ENCODE measurements at places on chromosomes 1 and 21. TPM values are rescaled to one million over a fixed set of nuclear protein-coding genes. Genes with fewer than 3 reads are reported as not detected.

GRCh38 chr1:149877211-149877946 is 22.0 kb upstream of the BOLA1 start:
- H3K27me3 ChIP-seq, result no peaks in the 10 kb centered on the region
- DNase-seq, result no peak
- no peak overlapping the region for H3K4me3 ChIP-seq
- H3K36me3 ChIP-seq, result no peaks in the 10 kb centered on the region

DNA sequence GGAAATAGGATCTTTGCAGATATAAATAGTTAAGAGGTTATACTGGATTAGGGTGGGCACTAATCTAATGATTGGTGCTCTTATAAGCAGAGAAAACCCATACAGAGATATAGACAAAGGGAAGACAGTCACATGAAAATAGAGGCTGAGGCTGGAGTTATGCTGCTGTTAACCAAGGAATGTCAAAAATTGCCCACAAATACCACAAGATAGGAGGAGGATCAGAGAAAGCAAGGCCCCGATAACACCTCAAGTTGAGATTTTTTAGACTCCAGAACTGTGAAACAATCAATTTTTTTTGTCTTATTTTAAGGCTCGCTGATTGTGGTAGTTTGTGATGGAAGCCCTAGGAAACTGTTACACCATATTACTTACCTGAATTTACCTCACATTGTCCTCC is 513.2 kb downstream of the COL11A1 start:
- H3K36me3 ChIP-seq, result no peaks in the 10 kb centered on the region
- H3K27me3 ChIP-seq, result no peaks in the 10 kb centered on the region
- H3K4me3 ChIP-seq, result no peak overlapping the region
- H3K27ac ChIP-seq, result no peak overlapping the region
- H3K4me1 ChIP-seq, result no peaks in the 10 kb centered on the region

GRCh38 chr1:151156515-151156819 is at the start of gene TNFAIP8L2:
TSS of gene TNFAIP8L2 (plus strand) at chr1:151156649. CDS start at chr1:151158698, 2,049 bp downstream.
- H3K4me3 ChIP-seq, result peak within 1 kb of the TSS; percentile 85
- H3K27ac ChIP-seq, result peak within 1 kb of the TSS; percentile 81
- H3K36me3 ChIP-seq, result peaks cover 6% of the 10 kb centered on the region
- DNase-seq, result peak; percentile 32
- H3K27me3 ChIP-seq, result no peaks in the 10 kb centered on the region

GRCh38 chr1:58746757-58747156 is 37.1 kb downstream of the JUN start:
- no peaks in the 10 kb centered on the region for H3K27me3 ChIP-seq
- no peak overlapping the region for H3K4me3 ChIP-seq
- H3K4me1 ChIP-seq, result no peaks in the 10 kb centered on the region
- no peak overlapping the region for H3K27ac ChIP-seq
- no peaks in the 10 kb centered on the region for H3K36me3 ChIP-seq
- no peak for DNase-seq

GRCh38 chr1:166084613-166085012 is 82.2 kb downstream of the FAM78B start:
- H3K4me3 ChIP-seq, result no peak overlapping the region
- no peak overlapping the region for H3K27ac ChIP-seq

- H3K4me3 ChIP-seq, result no peak overlapping the region
- peaks cover 16% of the 10 kb centered on the region for H3K4me1 ChIP-seq
- H3K27me3 ChIP-seq, result no peaks in the 10 kb centered on the region
Measured at GRCh38 chr1:173210283-173210682, 3.2 kb upstream of the TNFSF4 start.

DNA sequence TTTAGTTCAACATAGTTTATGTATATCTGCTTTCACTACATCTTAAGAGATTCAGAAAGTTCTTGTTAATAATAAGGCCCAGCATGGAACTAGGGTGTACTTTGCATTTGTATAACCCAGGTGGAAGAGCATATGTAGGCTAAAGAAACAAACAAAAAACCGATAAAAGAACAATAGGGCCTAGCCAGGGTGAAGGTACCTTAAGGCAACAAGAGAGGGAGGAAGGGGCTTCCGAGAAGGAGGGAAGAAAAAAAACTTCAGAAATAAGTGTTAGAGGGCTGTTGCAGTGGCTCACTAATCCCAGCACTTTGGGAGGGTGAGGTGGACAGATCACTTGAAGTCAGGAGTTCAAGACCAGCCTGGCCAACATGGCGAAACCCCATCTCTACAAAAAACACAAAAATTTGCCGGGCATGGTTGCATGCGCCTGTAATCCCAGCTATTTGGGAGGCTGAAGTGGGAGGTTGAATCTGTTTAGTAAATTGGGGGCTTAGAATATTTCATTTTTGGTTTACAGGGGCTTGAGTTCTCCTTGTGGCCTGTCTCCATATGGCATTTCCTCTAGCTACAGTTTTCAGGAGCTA is 4.7 kb upstream of the SPATA45 start:
- no peaks in the 10 kb centered on the region for H3K36me3 ChIP-seq
- H3K27ac ChIP-seq, result no peak overlapping the region
- peaks cover 6% of the 10 kb centered on the region for H3K4me1 ChIP-seq
- H3K27me3 ChIP-seq, result no peaks in the 10 kb centered on the region
- H3K4me3 ChIP-seq, result no peak overlapping the region

DNA sequence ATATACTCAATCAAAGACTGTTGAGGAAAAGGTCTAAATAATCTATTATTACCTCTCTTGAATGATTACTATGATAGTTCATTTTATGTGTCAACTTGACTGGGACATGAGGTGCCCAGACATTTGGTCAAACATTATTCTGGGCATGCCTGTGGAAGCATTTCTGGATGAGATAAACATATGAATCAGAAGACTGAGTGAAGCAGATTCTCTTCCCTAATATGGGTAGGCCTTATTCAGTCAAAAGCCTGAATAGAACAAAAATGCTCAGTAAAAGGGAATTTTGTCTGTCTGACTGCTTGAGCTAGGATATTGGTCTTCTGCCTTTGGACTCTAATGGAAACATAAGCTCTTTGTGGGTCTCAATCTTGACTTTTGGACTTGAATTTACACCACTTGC is 73.3 kb upstream of the SOX13 start:
- no peak for DNase-seq
- H3K4me3 ChIP-seq, result no peak overlapping the region
- H3K27me3 ChIP-seq, result no peaks in the 10 kb centered on the region
- no peaks in the 10 kb centered on the region for H3K36me3 ChIP-seq
- H3K4me1 ChIP-seq, result no peaks in the 10 kb centered on the region
- H3K27ac ChIP-seq, result no peak overlapping the region

- no peaks in the 10 kb centered on the region for H3K36me3 ChIP-seq
- DNase-seq, result no peak
- no peaks in the 10 kb centered on the region for H3K4me1 ChIP-seq
- H3K27ac ChIP-seq, result no peak overlapping the region
Measured at GRCh38 chr1:96955307-96956012, 233.9 kb downstream of the PTBP2 start.

DNA sequence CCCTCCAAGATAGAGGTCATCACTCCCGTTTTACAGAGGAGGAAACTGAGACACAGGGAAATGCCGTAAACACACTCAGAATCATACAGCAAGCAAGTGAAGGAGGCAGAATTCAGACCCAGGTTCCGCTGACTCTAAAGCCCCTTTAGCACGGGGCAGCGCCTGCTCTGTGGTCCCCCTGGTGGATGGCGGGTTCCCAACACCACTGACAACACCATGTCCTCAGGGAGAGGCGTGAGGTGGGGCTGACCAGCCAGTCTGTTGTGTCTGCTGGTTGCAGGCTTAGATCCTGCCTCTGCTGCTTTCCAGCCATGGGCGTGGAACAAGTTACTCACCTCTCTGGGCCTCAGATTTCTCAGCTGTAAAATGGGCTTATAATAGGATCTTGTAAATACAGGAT is 617.3 kb downstream of the MATN1 start:
- H3K4me1 ChIP-seq, result no peaks in the 10 kb centered on the region
- no peak overlapping the region for H3K27ac ChIP-seq
- H3K27me3 ChIP-seq, result peaks cover 11% of the 10 kb centered on the region
- no peaks in the 10 kb centered on the region for H3K36me3 ChIP-seq

- no peaks in the 10 kb centered on the region for H3K4me1 ChIP-seq
- no peak for DNase-seq
- no peak overlapping the region for H3K4me3 ChIP-seq
- H3K27me3 ChIP-seq, result no peaks in the 10 kb centered on the region
- H3K36me3 ChIP-seq, result no peaks in the 10 kb centered on the region
Measured at GRCh38 chr1:55697997-55698535, 482.9 kb upstream of the USP24 start.

DNA sequence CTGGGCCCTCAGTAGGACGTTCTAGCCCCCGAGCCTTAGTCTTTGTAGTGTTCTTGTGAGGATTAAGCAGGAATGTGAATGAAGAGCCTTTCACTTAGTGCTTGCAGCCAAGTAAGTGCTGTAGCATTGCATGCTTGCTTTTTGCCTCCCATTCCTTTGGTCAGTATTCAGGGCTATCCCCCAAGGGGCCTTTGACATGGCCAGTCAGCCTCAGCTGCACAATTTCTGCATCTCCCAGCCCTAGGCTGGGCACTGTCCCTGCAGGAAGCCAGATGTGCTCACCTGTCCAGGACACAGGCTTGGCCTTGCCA is 30.5 kb downstream of the SOX13 start:
- H3K27ac ChIP-seq, result no peak overlapping the region
- H3K36me3 ChIP-seq, result no peaks in the 10 kb centered on the region
- no peaks in the 10 kb centered on the region for H3K27me3 ChIP-seq
- H3K4me3 ChIP-seq, result no peak overlapping the region
- peaks cover 3% of the 10 kb centered on the region for H3K4me1 ChIP-seq

GRCh38 chr1:97033949-97034348 is 312.4 kb downstream of the PTBP2 start:
- no peak overlapping the region for H3K27ac ChIP-seq
- no peaks in the 10 kb centered on the region for H3K36me3 ChIP-seq
- H3K4me3 ChIP-seq, result no peak overlapping the region
- no peaks in the 10 kb centered on the region for H3K4me1 ChIP-seq

GRCh38 chr21:29647353-29647781 is 292.4 kb downstream of the GRIK1 start:
- H3K4me3 ChIP-seq, result no peak overlapping the region
- no peaks in the 10 kb centered on the region for H3K27me3 ChIP-seq
- DNase-seq, result no peak
- H3K36me3 ChIP-seq, result no peaks in the 10 kb centered on the region
- no peaks in the 10 kb centered on the region for H3K4me1 ChIP-seq

DNA sequence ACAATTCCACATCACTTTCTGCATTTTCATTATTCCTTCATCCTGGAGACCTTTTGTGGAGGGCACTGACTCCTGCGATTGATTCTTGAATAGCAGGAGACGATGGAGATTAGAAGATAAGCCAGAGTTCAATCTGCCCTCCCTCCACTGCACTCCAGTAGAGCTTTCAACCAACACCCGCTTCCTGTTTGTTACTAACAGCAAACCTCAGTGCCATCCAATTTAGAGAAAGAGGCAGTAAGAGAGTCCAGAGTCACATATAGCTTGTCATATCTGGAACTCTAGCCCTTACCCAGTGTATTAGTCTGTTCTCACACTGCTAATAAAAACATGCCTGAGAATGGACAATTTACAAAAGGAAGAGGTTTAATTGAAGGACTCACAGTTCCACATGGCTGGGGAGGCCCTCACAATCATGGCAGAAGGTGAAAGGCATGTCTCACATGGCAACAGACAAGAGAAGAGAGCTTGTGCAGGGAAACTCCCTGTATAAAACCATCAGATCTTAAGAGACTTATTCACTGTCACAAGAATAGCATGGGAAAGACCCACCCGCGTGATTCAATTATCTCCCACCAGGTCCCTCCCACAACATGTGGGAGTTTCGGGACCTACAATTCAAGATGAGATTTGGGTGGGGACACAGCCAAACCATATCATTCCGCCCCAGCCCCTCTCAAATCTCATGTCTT is 55.9 kb downstream of the PCBP3 start:
- peak; percentile 11 for DNase-seq
- H3K27ac ChIP-seq, result no peak overlapping the region
- no peaks in the 10 kb centered on the region for H3K36me3 ChIP-seq
- no peaks in the 10 kb centered on the region for H3K27me3 ChIP-seq
- no peaks in the 10 kb centered on the region for H3K4me1 ChIP-seq
- no peak overlapping the region for H3K4me3 ChIP-seq

- peak overlapping the region; percentile 10 for H3K27ac ChIP-seq
- H3K4me3 ChIP-seq, result no peak overlapping the region
- DNase-seq, result no peak
- peaks cover 57% of the 10 kb centered on the region for H3K4me1 ChIP-seq
Measured at GRCh38 chr1:7405844-7406500, 365.1 kb upstream of the VAMP3 start.

GRCh38 chr1:71836904-71837303 is 445.4 kb downstream of the NEGR1 start:
- H3K4me3 ChIP-seq, result no peak overlapping the region
- no peaks in the 10 kb centered on the region for H3K27me3 ChIP-seq
- no peak overlapping the region for H3K27ac ChIP-seq
- no peaks in the 10 kb centered on the region for H3K36me3 ChIP-seq

- H3K27me3 ChIP-seq, result no peaks in the 10 kb centered on the region
- H3K4me1 ChIP-seq, result 0 out of 2 replicates have a peak, but pooled peaks cover 3% of the 10 kb centered on the region
- H3K27ac ChIP-seq, result no peak overlapping the region
- no peaks in the 10 kb centered on the region for H3K36me3 ChIP-seq
- H3K4me3 ChIP-seq, result no peak overlapping the region
Measured at GRCh38 chr1:116854716-116855115, 55.0 kb upstream of the PTGFRN start.

DNA sequence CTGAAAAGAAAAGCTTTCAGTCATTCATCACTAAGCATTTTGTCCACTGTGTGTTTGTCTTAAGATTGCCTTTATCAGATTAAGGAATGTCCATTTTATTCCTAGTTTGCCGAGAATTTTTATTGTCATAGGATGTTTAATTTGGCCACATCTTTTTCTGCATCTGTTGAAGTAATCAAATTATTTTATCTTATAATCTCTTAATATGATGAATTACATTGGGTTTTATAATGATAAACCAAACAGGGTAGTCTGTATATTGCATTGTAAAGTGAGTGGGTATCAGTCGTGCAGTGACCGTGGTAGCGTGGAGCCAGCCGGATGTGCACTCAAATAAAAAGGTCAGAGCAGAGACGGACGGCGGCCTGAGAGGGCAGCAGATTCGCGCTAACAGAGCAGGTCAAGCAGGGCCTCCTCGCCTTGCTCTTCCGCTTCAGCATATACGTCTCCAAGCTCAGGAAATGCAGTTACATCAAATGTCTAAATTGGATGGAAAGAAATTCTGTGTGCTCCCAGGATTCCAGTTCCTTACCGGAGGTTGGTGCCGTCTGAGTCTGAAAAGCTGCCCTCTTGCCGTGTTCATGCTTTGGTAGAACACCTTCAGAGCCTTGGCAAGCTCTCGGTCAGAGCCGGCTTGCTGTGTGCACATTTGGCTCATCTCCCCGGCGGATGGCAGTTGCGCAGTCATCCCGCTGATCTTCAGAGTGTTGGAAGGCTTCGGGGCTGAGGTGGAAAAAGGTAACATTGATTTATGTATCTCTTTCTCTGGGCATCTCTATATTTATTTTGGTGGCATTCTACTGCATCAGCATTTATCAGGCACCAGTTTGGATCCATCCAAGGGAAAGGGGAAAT is 51.5 kb downstream of the SCCPDH start:
- H3K36me3 ChIP-seq, result no peaks in the 10 kb centered on the region
- no peak overlapping the region for H3K27ac ChIP-seq
- no peak for DNase-seq
- H3K4me3 ChIP-seq, result no peak overlapping the region

- no peak overlapping the region for H3K27ac ChIP-seq
- no peak for DNase-seq
- no peaks in the 10 kb centered on the region for H3K4me1 ChIP-seq
- no peaks in the 10 kb centered on the region for H3K27me3 ChIP-seq
- no peaks in the 10 kb centered on the region for H3K36me3 ChIP-seq
Measured at GRCh38 chr1:189656628-189657530, 820.8 kb downstream of the BRINP3 start.

Gene ADGRL2
- total RNA-seq, result 0.43 TPM

Gene RPS6KC1
- 11.5 TPM for total RNA-seq

Gene TRAF3IP3
- 62.6 TPM for total RNA-seq

Gene LCE2C
- not detected for total RNA-seq

Gene DISC1
- 0.61 TPM for total RNA-seq

Gene GLIS1
- total RNA-seq, result not detected

Gene PLEKHN1
- total RNA-seq, result 0.43 TPM

Gene EDN2
- total RNA-seq, result 0.98 TPM

Gene TNFAIP8L2
- total RNA-seq, result 6.2 TPM
